Occipital lobe (tissue), 3 donors: ENCODE measurements at places on chromosomes 11 and 22.

GRCh38 chr11:64924910-64925284 is 408 bp downstream of the PPP2R5B start:
- no peak for DNase-seq

GRCh38 chr11:859394-860131 is 16.9 kb downstream of the TSPAN4 start:
- peak; percentile 71 for DNase-seq

DNA sequence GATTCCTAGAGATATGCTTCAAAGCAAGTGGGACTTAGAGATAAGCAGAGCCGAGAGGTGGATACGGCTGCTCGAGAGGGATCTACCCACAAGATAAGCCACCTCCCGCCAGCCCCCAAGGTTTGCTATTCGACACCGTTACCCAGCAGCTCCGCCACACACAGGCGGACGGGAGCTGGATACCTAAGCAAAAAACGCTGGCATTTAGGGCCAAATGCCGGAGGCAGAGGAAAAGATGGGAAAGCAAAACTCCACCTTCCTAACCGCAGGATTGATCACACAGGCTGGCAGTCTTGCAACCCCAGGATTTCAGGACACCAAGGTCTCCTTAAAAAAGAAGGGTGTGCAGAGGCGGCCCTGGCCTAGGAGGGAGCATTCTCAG is 709 bp downstream of the FTH1 start:
- no peak for DNase-seq

GRCh38 chr11:31959716-31960115 is 131.2 kb upstream of the RCN1 start:
- DNase-seq: no peak

- DNase-seq: no peak
These were observed 106.3 kb downstream of the KCNQ1 start for GRCh38 chr11:2551131-2551530.

GRCh38 chr22:25083056-25083806 is 116.4 kb upstream of the CRYBB3 start:
- no peak for DNase-seq

GRCh38 chr11:103968685-103969084 is 67.8 kb upstream of the DDI1 start:
- no peak for DNase-seq

DNA sequence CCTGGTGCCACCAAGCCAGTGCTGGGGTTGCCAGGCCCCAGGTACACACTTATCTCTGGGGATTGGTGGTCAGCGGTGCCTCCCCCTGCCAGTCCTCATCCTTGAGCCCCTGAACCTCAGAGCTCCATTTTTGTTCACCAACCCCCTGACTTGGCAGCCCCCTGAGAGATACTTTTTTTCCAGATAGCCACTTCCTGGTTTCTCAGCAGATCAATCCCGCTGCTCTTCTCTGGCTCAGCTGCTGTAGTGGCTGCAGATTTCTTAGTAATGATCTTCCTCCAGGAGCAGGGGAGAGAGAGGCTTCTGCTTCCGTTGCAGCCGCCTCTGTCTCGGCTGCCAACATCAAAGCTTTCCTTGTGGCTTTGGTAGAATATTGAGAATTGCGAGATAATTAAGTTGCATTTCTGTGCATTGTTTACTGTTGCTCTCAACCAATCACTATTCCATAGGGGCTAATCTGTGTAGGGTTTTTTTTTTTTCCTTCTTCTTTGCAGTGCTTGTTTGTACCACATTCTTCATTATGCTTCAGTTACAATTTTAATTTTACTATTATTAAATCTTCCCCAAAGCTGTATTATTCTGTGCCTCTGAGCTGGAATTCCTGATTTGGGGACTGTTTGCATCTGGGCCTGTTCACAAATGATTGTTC is 92.1 kb downstream of the PKNOX2 start:
- DNase-seq: no peak

DNA sequence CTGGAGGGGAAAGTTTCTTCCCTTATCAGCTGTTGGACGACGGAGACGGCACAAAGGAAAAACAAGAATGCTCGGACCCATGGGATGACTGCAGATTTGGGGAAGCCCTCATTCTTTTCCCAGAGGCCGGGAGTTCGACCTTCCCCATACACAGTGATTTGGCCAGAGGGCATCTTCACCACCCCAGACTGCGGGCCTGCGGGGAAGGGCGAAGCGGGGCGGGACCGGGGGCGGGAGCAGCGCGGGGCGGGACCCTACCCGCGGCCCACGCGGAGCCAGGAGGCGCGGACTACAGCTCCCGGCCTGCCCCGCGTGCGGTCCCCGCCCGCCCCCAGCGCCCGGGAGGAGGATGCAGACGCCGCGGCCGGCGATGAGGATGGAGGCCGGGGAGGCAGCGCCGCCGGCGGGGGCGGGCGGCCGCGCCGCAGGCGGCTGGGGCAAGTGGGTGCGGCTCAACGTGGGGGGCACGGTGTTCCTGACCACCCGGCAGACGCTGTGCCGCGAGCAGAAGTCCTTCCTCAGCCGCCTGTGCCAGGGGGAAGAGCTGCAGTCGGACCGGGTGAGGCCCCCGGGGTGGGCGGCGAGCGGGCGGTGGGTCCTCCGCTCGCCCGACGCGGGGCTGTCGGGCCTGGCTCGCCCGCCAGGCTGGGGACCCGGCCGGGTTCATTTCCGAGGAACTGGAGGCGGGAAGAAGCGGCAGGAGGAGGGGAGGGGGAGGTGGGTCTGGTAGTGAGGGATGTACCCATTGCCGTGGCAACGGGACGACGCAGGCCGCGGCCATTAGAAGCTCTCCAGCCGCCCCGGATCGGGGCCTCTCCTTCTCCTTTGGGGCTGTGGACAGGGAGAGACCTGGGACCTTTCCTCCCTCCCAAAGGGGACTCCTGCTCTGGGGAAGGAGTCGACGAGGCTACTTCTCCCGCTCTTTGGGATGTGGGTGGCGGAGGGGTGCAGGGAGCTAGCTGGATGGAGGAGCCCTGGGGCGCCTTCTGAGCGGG is at the start of gene KCTD17:
Gene KCTD17, plus strand, starts transcription at position 352 of the 995 bp plus-strand sequence. Its CDS starts 19 bp downstream, at position 371.
- peak; percentile 69 for DNase-seq

DNA sequence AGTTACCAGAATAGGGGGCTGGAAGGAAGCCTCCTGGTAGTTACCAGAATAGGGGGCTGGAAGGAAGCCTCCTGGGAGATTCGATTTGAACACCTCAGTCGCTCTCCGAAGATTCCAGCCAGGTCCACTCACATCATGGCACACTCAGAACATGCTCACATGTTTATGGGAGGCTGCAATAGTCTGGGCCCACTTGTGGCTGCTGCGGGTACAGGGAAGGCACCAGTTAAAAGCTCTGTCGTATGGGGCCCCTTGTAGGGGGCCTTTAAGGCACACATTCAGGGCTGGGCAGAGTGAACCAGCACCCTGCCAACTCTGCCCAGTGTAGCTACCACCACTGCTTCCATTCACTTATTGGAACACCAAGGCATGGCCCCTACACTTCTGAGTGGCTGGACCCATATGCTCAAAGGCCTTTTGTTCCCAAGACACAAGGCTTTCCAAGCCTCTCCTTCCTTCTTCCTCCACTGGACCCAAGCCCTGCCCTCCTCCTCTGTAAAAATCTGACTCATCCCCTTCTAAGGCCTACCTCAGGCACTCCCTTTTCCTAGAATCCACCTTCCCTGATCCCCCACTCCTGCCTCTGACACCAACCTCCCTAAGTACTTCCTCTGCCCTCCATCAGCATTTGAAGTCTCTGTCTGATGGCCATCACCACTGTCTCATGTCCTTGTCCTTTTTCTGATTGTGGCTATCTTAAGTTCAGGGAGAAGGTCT is 28.0 kb downstream of the USP35 start:
- no peak for DNase-seq

- no peak for DNase-seq
These were observed 40.5 kb downstream of the GRAMD4 start for GRCh38 chr22:46660604-46661201.

GRCh38 chr11:8336356-8337129 is 72.9 kb upstream of the LMO1 start:
- no peak for DNase-seq

GRCh38 chr11:3169255-3170043 is 4.3 kb upstream of the OSBPL5 start:
- DNase-seq: no peak

GRCh38 chr11:64687643-64688533 is 35.1 kb downstream of the NRXN2 start:
- no peak for DNase-seq
